ENCODE measurements at places on chromosomes 5 and 9.

DNA sequence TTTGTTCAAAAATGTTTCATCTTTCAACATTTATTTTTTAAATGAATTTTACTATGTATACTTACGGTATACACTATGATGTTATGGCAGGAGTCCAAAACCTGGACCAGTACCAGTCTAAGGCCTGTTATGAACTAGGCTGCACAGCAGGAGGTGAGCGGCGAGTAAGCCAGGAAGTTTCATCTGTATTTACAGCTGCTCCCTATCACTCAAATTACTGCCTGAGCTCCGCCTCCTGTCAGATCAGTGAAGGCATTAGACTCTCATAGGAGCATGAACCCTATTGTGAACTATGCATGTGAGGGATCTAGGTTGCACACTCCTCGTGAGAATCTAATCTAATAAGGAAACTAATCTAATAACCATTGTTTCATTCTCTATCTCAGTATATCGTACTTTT lies 715.5 kb upstream of the PTPRD start:
- DNase-seq: no peak

DNA sequence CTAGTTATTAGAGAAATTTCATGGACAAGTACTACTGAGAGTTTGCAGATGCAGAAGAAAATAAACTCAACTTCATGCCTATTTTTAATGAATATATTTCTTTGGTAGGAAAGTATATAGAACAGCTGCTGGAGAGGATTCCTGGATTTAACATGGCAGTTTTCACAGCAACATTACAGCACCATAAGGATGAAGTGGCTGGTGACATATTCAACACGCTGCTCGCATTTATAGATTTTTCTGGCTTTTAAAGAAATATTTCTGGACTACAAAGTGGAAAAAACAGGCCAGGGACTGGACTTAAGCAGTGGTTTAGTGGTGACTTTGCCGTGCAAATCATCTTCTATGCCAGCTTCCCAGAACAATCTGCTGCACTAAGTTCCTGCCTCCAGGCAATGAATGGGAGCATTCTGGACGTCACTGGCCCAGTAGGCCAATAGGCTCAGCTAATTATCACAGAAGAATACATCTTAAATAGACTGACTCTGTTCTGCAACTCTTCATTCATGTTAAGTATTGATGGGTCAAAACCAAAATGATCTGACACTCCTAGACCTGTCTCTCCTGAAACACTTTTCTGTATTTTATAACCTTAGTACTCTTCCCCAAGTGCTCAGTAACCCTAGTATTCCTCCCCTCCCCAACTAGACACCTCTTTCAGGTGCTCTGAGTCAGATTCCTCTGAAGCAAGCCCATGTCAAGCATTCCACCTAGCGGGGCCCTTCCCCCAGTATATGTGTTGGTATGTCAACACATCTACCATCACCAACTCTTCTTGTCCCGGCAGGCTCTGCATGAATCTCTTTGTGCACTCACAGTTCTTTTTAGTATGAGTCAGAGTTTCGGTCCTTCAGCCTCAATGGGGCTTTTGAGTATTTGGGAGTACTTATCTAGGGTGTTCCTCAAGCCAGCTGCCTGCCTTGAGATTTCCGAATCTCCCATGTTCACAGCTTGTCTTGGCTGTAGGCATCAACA lies 625.5 kb downstream of the CHSY3 start:
- DNase-seq: no peak

GRCh38 chr5:134091626-134092121 lies 22.8 kb upstream of the TCF7 start:
- DNase-seq: no peak

GRCh38 chr5:132815454-132815853 lies 2.4 kb downstream of the SOWAHA start:
- peak; percentile 51 for DNase-seq
